NB4 (cell line): ENCODE measurements at places on chromosomes 5 and 9.

DNA sequence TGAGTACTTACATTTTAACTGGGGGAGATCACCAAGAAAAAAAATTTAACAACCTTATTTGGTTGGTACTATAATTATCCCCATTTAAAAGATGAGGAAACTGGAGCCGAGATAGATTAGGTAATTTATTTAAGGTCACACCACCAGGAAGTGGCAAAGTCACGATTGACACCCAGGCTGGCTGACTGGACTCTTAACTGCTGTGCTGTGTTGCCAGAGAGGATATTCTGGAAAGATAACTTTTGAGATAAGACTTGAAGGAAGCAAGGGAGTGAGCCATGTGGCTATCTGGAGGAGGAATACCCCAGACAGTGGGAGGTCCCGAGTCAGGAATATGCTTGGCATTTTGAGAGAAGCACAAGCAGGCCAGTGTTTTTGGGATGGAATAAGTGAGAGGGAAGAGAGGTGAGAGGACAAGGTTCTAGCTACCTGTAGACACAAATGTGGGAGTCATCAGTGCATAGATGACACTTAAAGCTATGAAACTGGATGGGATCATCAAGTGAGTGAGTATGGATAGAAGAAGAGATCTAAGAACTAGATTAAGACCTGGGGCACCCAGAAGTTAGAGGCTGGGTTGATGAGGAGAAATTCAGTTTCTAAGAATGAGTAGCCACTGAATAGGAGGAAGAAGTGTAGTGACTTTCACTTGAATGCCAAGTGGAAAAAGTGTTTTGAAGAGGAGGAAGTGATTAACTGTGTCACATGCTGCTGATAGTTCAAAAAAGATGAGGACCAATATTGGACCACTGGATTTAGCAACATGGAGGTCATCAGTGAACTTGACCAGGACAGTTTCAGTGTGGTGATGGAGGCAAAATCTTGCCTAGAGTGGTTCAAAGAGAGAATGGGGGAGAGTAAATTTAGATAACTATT is 25.6 kb downstream of the PDE8B start:
- no peak for DNase-seq

DNA sequence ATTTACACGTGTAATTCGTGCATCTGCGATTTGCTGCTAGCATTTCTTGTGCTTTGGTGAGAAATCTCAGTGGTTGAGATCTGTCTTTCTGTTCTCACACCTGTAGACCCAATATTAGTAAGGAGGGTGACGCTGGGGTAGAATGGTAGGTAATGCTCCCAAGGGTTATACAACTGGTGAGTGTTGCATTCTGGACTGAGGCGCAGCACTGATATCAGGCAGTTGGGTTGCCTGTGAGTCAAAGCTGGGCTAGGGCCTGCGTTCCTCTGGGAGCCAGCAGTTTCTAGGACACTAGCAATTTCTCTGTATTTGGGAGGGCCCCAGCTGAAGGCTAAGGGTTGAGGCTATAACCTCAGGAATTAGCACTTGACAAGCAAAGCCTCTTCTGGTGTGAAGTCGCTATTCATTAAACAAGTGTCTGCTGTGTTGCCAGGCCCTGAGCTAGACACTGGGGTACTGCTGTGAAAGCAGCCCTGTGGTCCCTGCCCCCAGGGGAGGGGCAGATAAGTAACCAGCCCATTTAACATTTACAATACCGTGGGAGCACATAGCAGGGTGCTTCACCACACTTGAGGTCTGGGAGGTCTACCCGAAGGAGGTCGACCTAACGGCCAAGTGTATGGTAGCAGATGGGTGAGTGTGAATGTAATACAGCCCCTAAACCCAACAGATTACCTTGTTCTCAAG is 28.7 kb downstream of the LARP1 start:
- DNase-seq, result peak; percentile 29

- DNase-seq, result no peak
Measured at GRCh38 chr9:97502222-97502983, 937 bp downstream of the TMOD1 start.

GRCh38 chr5:175384724-175385552 is 59.0 kb downstream of the DRD1 start:
- DNase-seq, result no peak

GRCh38 chr9:82996941-82997340 is 66.0 kb downstream of the RASEF start:
- DNase-seq, result no peak

DNA sequence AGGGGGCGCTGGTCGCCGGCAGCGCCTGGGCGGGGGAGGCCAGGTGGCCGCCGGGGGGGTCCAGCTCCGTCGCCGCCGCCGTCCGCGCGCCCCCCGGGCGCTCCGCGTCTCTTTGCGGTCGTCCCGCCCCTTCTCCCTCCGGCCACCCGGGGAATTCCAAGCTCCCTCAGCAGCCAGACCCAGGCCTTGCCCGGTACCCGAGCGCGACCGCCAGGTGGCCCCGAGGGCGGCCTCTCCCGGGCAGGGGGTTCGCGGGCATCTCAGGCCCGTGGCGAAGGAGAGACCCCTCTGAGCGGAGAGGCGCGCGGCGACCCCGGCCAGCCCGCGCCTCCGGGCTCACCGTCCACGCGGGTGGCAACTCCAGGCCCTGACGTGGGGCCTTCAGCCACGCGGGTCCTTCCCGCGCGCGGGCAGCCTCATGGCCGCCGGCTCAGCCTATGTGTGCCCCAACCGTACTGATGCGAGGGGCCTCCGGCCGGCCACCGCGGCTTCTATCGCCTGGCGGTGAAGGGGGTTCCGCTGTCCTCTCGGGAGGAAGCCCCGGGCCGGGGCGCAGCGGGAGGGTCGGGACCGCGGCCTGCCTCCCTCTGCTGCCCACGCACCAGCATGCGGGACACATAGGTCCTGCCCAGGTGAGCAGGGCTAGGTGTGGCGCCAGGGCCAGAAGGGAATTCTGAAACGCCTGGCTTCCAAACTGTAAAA is 529 bp upstream of the NRARP start:
- peak; percentile 49 for DNase-seq

GRCh38 chr5:15927710-15928380 is 251.7 kb downstream of the MARCHF11 start:
- no peak for DNase-seq

DNA sequence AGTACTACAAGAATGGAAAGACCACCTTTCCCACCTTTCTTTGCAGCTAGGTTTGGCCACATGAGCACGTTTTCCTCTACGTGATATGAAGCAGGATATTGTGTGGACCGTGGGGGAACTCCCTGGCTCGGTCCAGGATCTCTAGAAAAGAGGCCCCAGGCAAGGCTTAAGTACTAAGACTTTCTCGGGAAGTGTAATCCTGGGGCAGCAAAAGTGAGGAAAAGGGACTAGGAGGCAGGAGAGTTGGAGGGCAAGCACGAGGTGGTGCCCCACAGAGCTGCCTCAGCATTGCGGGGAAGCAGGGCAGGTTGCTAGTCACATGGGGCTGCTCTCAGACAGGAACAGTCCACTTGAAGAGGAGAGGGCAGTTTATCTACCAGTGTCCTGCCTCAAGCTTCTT is 235.1 kb downstream of the GADD45G start:
- no peak for DNase-seq

- no peak for DNase-seq
Measured at GRCh38 chr9:84736081-84736480, 66.6 kb downstream of the NTRK2 start.

DNA sequence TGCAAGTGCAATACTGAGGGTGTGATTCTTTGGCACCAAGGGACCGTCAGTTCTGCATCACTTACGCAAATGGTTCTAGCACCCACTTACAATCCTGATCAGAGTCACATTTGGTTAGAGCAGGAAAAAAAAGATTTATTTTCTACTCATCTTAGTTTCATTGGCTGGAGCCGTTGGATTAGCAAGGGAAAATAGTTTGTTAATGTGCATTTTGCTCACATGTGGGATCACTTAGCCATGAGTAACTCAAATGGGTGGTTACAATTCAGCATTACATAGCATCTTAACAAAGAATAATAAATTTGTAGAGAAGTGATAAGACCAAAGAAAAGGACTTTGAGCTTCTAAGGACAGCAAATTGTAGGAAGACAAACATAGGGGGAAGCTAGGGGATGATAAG is 216.9 kb downstream of the AUH start:
- no peak for DNase-seq

DNA sequence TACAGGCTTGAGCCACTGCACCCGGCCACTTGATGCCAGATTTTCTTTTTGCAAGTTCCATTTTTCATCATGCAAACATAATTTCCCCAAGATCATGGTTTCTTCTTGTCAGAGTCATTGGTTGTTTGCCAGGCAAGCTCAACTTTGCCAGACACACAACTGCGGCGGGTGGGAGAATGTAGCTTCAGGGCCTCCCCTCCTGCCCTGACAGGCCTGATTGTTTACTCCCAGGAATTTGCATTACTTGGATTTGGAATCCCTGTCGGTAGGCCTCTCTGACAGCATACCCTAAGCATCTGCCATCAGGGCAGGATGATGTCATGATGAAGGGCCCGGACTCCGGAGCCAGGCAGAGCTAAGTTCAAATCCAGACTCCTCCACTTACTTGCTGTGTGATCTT is 15.1 kb downstream of the RPS14 start:
- DNase-seq, result no peak

- no peak for DNase-seq
Measured at GRCh38 chr9:11097020-11097419, 484.2 kb upstream of the PTPRD start.

- DNase-seq, result peak; percentile 73
Measured at GRCh38 chr5:54013556-54014194, 296.7 kb downstream of the ARL15 start.

- DNase-seq, result peak; percentile 11
Measured at GRCh38 chr5:81626524-81626923, 124.4 kb downstream of the SSBP2 start.

GRCh38 chr9:129270205-129270604 is 92.1 kb upstream of the IER5L start:
- DNase-seq, result no peak

GRCh38 chr5:142904416-142904815 is 134.2 kb downstream of the ARHGAP26 start:
- no peak for DNase-seq

DNA sequence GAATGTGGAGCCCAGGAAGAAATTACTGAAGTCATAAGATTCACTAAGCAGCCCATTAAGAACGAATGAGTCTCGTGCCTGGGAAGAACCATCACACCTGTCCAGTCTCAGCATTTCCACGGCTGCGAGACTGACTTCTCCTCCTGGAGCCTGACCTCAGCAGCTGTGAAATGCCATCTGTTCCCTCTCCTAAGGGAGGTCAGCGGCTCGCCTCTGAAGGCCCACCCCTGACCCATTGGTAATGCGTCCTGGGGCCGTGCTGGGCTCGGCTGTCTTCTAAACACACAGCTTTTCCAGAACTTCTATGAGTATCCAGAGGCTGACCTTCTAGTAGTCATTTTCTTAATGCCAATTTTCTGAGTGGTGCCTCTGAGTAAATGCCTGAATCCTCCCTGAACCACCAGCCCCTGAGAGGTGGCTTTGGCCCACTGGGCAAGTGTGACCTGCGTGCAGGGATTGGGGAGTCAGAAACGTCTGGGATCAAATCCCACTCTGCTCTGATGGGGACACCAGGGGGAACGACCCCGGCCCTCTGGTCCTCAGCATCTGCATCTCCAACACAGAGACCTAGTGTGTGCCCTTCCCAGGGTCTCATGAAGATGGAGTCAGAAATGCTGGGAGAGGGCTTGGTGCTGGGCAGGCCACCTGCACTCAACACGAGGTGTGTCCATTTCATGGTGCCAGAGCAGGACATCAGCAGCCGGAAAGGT is 5.7 kb downstream of the SLC6A3 start:
- DNase-seq, result no peak

GRCh38 chr9:135023088-135023785 is 64.2 kb upstream of the OLFM1 start:
- DNase-seq, result no peak

- no peak for DNase-seq
Measured at GRCh38 chr5:1378096-1378495, 33.2 kb upstream of the CLPTM1L start.
